ENCODE measurements at places on chromosomes 16 and 17.

GRCh38 chr17:3990386-3991127, 26.3 kb upstream of the ATP2A3 start:
- DNase-seq = no peak

GRCh38 chr16:84430860-84431259, 62.5 kb downstream of the ATP2C2 start:
- DNase-seq = no peak

GRCh38 chr16:81720973-81721906, 57.9 kb upstream of the PLCG2 start:
- no peak for DNase-seq

GRCh38 chr17:11506635-11507034, 91.6 kb upstream of the DNAH9 start:
- no peak for DNase-seq

DNA sequence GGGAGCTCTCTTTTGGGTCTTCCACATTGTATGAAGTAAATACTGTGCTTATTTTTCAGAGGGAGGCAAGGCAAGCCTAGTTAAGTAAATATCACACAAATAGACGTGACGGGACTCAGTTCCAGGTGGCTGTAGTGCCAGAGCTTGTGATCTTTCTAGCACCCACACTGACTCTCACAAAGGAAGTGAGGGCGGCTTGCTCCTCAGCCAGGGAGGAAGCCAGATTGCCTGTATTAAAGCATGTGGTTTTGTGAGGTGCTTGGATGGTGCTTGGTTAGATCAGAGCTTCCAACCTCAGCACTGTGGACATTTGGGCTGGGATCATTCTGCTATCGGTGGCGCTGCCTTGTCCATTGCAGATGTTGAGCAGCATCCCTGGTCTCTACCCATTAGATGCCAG, 80.1 kb downstream of the VAT1L start:
- no peak for DNase-seq

DNA sequence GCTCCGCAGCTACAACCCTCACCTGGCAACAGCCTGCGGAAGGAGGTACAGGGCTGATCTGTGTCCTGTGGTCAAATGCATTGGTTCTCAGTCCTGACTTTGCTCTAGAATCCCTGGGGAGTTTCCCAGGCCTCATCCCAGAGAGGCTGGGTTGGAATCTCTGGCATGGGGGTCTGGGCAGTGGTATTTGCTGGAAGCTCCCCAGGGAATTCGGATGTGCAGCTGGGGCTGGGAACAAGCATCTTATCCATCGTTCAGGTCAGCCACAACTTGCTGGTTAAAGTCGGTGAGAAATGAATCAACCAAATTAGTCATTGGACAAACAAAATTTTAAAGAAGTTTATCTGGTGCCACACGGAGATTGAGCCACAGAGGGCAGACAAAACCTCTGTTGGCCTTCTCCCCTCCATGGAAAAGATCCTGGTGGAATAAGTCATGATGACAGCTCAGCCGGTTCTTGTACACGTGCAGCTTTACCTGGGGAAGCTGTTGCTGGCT, 231.2 kb downstream of the FOXL1 start:
- peak; percentile 66 for DNase-seq

DNA sequence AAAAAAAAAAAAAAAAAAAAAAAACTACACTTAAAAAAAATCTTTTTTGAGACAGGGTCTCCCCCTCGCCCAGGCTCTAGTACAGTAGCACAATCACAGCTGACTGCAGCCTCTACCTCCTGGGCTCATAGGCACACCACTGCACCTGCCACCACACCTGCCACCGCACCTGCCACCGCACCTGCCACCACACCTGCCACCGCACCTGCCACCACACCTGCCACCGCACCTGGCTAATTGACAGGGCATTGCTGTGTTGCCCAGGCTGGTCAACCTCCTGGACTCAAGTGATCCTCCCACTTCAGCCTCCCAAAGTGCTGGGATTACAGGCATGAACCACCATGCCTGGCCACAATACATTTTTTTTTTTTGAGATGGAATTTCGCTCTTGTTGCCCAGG, 17.6 kb upstream of the WDR45B start:
- DNase-seq = no peak

- DNase-seq = no peak
These were observed 32.4 kb downstream of the WWP2 start for GRCh38 chr16:69794486-69794885.

All from amniotic stem cell (primary cell).